ENCODE measurements at places on chromosomes 6 and 20.

DNA sequence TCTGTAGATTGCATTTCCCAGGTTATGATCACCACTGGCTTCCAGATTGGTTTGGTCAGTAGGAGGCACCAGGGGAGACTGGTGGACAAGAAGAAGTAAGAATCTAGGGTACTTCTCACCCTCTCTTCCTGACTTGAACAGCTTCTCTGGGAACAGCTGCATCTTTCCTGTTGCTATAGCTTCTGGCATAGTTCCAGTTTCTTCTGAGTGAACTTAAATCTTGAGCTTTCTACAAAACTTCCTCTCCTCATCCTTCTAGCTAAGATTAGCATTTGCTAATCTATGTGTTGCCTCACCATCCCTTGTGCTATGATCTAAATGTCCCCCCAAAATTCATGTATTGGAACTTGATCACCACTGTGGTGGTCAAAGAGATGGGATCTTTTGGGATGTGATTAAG, 724.6 kb downstream of the UTRN start:
- DNase-seq, result no peak

DNA sequence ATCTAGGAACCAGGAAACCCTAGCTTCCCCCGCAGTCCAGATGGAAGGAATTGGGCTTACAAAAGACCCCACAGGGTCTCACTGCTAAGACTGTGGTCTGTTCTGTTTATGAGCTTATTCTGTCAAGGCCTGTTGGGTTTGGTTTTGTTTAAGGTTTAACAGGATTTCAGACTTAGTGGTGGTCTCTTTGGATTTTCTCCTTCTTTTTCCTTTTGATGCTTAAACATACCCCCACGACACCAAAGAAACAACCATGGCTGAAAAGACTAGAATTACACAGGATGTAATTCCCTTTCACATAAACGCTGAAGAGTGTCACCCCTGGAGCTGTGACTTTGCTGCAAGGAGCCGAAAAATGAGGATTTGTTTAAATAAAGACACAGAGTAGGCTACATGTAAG, 408.6 kb downstream of the PREX1 start:
- no peak for DNase-seq

- no peak for DNase-seq
Observed at GRCh38 chr6:89828988-89829471, 650 bp upstream of the CASP8AP2 start.

GRCh38 chr6:56055081-56055704, 179.8 kb upstream of the BMP5 start:
- no peak for DNase-seq
